ENCODE measurements at places on chromosomes 7 and 10.

GRCh38 chr7:98125759-98126158, 19.1 kb downstream of the LMTK2 start:
- DNase-seq = peak; percentile 69

GRCh38 chr10:110241407-110241806, 34.0 kb downstream of the MXI1 start:
- no peak for DNase-seq

DNA sequence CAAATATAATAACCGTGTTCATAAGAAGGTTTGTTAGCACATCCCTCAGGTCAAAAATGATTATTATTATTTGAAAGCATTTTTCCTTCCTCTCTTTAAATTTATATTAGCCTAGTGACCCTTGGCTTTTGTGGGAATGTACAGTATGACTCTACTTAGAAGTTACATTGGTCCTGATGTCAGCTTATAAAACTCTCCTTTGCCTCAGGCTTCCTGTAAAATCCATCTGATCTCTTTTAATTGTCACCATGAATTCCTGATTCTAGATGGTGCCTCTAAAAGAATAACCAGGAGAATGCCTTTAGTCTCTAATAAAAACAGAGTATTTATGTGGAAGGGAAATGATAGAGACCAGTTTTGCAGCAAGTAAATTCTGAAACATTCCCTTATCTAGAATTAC, 1134.4 kb downstream of the XPNPEP1 start:
- no peak for DNase-seq

DNA sequence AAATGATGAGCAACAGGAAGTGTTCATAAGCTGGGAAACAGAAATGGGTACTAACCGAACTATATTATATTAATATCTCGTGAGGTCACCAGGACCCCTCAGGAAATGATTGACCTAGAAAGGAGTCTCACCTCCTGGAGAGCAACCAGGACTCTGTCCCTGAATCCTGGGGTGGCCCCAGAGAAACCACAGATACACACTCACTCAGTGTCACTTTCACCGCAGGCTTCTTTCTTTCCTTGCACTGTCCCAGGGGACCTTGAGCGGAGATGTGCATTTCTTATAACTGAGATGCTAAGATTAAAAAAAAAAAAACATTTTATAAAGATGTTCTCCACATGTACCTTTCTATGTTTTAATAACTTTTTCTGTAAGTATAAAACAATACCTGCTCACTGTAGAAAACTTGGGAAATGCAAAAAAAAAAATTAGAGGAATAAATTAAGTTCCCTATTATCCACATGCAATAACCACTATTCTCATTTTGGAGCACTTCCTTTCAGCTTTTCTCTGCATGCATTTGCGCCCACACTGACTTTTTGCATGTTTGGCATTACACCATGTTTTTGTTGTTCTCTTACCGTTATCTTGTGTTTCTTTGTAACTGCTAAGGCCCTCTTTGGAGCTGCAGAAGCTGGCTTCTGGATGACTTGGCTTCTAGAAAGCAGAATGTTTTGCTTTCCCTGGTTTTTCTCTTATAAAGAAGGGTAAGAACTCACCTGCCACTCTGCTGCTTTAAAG, 15.0 kb downstream of the NOD1 start:
- peak; percentile 73 for DNase-seq

GRCh38 chr10:21368728-21369425, 156.6 kb downstream of the SKIDA1 start:
- DNase-seq = no peak

- DNase-seq = no peak
Observed at GRCh38 chr7:87341441-87341840, 4.0 kb upstream of the CROT start.

DNA sequence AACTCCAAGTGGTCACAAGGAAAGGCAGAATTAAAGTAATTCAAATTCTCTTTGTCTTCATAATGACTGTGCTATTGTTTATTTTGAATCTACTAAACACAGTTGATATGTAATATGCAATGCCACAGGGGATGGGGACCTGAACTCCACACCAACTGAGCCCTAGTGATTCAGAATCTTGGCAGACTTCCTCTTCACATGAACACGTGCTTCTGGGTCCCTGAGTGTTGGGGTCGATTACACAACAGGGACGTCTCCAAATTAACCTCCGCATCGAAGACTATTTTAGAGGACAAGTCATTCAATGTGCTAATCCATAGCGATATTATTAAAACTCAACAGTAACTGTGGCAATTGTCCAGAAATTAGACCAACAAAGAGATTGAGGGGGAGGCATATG, 95.3 kb upstream of the CARD11 start:
- DNase-seq = peak; percentile 51

DNA sequence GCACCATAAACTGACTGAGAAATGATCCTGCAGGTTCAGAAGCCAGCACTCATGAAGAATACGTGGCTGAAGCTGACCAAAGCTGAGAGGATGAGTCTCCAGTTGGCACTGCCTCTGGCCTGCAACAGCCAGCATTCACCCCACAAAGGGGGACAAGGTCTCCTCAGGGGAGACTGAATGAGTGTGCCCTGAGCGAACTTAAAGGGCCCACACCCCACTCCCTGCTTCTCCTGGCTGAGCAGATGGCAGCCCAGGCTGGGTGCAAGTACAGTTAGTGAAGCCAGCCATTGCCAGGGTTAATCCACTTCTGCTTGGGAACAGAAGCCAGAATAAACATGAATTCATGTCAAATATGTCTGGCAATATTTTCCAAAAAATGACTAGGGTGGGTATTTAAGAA, 98.1 kb downstream of the PPP1R17 start:
- DNase-seq = no peak

GRCh38 chr7:76073335-76073990, 25.6 kb downstream of the MDH2 start:
- no peak for DNase-seq

- DNase-seq = no peak
Observed at GRCh38 chr10:3619241-3619640, 165.8 kb downstream of the KLF6 start.

Data from inflammatory macrophage treated with lipopolysaccharide for 1 hour (primary cell).